T-helper 17 cell (primary cell): ENCODE measurements at places on chromosomes 11 and 22.

- DNase-seq, result no peak
These were observed 44.8 kb upstream of the CADM1 start for GRCh38 chr11:115548878-115549528.

DNA sequence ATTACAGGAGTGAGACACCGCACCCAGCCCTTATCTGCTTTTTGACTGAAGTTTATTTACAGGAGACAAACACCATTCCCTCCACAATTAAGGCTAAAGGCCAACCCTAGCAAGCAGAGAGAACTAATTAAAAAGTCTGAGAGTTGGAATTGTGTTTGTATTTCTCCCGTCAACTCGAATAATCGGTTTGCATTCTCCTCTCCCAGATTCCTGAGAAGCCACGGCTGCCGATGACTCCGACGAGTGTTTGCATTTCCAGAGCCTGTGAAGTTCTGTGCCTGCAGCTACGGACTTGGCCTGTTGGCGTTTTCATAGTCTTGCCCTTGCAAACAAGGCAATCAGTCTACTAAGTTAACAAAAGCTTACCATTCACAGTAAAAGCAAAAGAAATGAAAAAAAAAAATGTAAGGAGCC, 73.2 kb upstream of the NUP50 start:
- DNase-seq, result no peak

DNA sequence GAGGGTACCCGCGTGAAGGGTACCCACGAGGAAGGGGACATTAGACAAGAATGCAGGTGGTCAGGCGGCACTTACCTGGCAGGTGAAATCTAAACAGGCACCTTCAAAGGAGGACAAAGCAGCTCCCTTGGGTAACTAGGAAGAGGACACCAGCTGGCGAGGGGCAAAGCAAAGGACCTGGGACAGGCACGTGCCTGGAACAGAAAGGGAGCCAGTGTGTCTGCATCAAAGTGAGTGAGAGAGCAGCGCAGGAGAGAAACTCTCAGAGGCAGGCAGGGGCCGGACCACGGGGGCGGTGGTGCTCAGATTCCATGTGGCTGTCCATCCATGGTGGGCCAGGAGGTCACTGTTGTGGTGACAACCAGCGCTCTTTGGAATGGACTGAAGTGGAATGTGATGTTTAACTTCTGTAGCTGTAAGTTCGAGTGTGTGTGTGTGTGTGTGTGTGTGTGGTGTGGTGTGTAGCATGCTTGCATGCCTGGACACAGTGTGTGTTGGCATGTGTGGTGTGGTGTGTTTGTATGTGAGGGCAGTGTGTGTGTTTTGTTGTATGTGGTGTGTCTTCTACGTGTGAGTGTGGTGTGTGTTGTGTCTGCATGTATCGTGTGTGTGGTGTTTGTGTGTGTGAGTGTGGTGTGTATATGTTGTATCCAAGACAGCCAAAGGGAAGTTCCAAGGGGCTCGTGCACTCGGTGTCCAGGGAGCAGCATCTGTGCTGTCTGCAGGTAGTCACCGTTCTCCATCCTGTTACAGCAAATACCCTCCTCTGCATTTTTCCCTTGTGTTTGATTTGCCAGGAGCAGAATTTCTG, 86.4 kb downstream of the CDKN1C start:
- peak; percentile 1 for DNase-seq

- DNase-seq, result no peak
These were observed 78.3 kb downstream of the PAK1 start for GRCh38 chr11:77395460-77396173.

GRCh38 chr11:65151331-65151899, 17.1 kb upstream of the SYVN1 start:
- no peak for DNase-seq
